Mucosa of descending colon (tissue), 3 donors: ENCODE measurements at places on chromosomes 4 and X.

GRCh38 chr4:143224255-143224654 lies 39.5 kb downstream of the USP38 start:
- no peak for DNase-seq

DNA sequence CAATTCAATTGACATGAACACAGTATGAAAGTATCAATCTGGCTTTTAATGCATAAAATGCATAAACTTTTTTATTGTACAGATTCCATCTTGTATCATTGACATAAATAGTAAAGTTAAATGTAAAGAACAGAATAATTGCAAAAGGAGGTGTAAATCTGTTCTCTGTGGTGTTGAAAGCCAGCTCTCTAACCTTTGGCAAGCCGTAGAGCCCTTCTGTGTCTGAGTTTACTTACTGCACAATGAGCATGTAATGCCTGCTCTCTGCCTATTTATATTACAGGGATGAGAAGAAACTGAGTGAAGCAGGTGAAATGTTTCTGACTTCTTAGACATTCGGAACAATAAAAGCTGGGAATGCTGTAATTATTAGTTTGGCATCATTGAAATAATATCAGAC lies 389.3 kb upstream of the EPHA5 start:
- no peak for DNase-seq

DNA sequence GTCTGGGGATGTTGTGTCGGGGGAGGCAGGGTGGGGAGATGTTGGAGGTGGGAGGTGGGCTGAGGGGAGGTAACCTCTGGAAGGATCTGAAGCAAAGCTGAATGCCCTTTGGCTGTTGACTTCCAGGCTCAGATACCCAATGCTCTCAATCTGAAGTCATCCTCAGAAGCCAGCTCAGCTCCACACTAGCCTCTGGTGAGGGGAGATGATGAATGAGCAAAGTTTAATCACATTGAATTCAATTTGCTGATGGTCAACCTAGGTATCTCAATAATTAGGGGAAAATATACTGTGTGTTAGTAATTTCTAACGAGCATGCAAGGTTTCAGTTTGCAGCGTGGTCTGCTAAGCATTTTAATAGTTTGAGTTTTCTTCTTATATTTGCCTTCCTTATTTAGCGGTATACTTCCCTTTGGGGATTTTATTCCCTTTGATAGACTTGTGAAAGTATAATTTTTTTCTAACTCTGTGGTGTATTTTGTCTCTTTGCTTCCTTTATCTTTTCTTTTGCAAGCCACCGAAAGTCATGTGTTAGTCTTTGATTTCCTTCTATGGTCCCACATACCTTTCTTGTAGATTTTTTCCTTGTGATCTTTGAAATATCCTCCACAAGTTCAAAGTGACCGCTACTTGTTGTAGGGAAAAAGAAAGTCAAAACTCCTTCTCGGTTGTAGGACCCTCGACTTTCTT lies 146.3 kb upstream of the LEF1 start:
- DNase-seq, result no peak

- DNase-seq, result no peak
Observed at GRCh38 chrX:154049209-154050112, 29.8 kb upstream of the IRAK1 start.

DNA sequence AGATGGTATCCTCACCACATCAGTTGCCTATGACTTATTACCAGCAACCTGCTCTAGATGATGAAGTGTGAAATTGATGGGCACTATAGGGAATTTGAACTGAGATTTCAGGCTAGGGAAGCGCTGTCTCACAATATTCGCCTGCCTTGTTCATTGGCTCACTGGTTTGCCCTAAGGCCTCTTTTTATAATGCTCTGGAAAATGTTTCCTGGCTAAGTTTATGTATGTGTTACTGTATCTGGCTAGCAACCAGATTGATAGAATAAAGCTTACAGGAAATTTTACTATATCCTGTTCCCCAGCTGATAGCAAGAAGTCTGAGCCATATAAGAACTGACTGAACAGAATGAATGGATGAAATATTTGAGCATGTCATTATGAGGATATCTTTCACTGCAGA lies 71.6 kb downstream of the GSTCD start:
- DNase-seq, result no peak

- no peak for DNase-seq
Observed at GRCh38 chr4:124483048-124483906, 229.3 kb downstream of the ANKRD50 start.

- no peak for DNase-seq
Observed at GRCh38 chr4:117328333-117328732, 243.0 kb upstream of the TRAM1L1 start.

GRCh38 chr4:128653527-128654444 lies 155.7 kb upstream of the JADE1 start:
- DNase-seq, result no peak

- no peak for DNase-seq
Observed at GRCh38 chrX:77009691-77010090, 437.5 kb upstream of the FGF16 start.

GRCh38 chr4:84166486-84166885 lies 332.6 kb downstream of the NKX6-1 start:
- no peak for DNase-seq

DNA sequence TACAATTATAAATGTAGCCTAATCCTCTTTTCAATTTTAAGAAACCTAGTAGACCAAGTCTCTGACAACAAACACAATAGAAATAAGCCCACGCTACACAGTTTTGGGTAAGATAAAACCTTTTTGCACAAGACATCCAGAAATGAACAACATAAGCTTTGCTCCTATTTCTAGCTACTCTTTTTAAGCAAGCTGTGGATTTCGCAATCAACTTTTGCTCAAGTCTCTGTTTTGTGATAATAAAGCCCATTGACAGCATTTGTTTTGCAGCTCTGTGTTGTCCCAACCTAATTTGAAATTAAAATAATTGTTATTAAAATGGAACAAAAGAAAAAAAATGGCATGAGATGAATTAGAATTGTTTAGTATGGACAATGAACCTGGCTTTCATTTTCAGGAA lies 287.9 kb upstream of the PUDP start:
- no peak for DNase-seq

GRCh38 chrX:17814059-17814458 lies 47.0 kb downstream of the RAI2 start:
- DNase-seq, result no peak

DNA sequence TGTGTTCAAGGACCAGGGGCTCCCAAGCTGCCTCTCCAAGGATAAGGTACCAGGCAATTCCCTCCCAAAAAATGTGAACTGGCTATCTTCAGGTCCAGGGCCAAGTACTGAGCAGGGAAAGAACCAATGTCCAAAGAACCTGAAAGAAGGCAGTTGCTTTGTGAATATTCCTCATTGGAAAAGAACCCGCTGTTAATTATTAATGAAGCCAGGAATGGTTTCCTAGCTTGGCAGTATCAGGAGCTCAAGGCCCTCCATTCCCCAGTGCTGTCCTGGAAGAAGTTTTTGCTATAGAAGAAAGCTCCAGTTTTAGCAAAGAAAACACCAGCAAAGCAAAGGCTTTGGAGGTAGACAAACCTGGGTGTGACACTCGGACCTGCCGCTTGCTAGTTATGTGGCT lies 130.0 kb upstream of the MBNL3 start:
- no peak for DNase-seq

DNA sequence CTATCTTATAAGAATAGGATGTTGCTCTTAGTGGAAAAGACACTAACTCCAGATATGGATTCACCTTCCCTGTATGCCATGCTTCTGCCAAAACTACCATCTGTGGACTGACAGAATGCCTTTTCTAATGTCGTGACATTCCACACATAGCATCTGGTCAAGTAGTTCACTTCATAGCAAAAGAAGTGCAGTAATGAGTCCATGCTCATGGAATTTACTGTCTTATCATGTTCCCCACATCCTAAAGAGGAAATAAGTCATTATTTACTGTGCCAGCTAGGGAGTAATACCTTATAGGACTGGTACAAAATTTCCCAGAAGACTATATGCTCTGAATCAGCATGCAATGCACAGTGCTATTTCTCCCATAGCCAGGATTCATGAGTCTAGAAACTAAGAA lies 562.4 kb downstream of the TLL1 start:
- DNase-seq, result no peak

- no peak for DNase-seq
Observed at GRCh38 chr4:123018396-123018775, 96.0 kb upstream of the NUDT6 start.

DNA sequence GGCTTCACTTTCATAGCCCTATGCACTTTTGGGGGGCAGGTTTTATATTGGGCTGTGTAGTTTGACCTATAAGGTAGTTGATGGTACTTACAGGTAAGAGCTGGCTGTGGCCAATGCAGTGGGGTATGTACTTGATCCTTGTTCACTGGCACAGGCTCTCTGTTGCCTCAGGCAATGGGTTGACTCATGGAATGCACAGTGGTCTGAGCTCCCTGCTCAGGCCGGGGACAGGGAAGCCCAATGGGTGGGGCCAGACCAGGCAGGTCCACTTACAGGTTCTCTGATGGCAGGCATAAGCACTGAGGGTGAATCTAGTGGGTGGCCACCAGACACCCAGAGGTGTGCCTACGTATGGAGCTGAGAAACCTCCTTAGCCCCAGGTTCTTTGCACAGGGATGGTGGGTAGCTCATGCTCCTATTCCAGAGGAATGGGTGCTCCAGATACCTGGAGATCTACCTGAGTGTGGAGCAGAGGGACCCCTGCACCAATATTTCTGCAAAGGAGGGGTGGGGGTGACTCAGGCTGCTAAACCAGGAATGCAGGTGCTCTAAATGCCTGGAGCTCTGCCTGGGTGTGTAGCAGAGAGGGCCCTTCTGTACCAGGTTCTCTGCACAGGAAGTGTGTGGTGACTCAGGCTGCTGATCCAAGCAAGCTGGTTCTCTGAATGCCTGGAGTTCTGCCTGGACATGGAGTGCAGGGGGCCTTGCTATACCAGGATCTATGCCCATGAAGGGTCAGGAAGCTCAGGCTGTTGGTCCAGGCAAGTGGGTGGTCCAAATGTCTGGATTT lies 52.3 kb downstream of the IL1RAPL2 start:
- no peak for DNase-seq

- DNase-seq, result no peak
Observed at GRCh38 chr4:72954811-72955210, 114.7 kb downstream of the COX18 start.

DNA sequence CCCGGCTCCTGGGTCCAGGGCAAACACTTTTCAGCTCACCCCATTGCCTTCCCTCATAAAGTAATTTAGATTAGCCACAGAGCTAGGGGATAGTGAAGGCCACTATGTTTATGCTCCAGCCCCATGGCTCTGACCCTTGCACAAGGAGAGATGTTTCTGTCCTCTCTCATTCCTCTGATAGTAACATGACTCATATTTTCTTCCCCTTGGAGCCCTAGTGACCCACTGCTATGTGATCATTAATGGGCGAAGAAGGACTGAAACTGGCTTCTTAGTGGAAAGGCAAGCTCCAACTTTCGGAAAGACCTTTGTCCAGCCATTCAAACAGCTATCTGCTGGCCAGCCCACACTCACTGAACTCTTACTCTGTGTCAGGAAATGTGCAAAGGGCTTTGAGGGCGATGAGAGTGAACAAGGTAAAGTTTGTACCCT lies 12.3 kb downstream of the CLDN2 start:
- DNase-seq, result no peak

DNA sequence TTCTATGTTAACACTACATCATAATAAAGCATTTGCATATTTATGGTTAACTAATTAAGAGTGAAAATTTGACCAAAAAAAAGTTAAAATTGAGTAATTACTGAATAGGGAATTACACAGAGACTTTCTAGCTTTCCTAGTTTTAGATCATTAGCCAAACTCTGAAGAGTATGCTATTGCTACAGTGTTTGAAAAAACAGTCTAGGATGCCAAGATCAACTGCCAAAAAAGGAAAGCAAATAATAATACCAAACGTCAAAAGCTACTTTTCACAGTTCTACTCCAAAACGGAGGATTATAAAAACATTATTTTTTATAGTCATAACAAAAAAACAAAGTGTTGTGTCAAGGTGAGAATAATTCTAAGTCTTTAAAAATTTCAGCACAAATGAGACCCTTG lies 359.8 kb upstream of the CTSO start:
- no peak for DNase-seq

DNA sequence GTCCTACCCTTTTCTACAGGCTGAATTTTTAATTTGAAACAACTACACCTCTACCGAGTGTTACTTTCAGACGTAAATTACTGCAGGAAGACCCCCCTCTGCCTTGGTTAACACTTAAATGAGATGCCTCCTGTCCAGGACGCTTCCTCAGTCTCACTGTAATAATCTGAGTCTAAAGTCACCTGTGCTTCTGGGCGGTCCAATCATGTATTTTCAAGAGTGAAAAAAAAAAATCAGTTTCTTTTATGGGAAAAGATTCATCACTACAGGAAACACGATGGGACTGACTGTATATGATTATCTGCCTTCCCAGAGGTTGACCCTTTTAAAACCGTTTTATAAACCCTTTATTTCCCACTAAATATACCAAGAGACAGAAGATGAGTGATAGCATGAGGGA lies 776 bp downstream of the RBM47 start:
- DNase-seq, result no peak

GRCh38 chr4:55475394-55476243 lies 71.1 kb downstream of the CLOCK start:
- DNase-seq, result no peak

DNA sequence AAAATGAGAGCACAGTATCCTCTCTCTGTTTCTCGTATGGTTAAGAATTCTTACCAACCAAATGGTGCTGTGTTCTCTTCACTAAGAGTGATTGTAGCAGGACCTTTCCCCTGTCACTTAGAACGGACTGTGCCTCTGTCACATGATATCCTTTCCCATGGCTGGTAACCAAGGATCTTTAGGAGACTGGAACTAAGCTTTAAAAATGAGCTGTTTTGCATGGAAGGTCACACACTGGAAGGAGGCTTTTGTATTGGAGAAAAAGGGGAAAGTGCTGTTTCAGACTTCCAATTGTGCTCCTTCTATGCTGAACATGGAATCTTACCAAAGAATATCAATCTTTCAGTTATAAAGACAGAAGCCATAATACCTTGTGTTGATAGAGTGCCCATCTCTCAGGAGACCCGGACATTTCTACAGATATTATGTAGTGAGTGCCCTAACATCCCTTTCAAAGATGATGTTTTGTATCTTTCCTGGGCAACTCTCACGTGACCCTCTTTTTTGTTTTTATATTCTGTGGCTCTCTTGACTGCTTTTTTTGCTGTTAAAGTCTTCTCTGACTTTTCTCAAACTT lies 148.6 kb downstream of the SLC4A4 start:
- no peak for DNase-seq

DNA sequence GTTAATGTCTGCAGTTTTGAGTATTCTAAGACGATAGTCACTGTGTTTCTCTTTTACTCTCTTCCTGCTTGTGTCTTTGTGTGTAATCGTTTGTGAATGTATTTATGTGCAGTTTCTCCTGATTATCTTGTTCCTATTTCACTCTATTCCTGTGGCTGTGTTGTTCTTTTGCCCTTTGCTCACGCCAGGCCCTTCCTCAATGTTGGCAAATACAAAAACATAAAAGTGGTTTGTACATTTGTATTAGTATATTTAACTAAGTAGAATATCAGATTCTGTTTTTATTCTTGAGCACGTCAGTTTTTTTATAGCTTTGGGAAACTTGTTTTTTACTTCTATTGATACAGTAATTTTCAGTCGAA lies 107.6 kb upstream of the BMPR1B start:
- DNase-seq, result no peak
